ENCODE measurements at places on chromosomes 5 and 9.

- DNase-seq, result no peak
These were observed 220.2 kb upstream of the KLF9 start for GRCh38 chr9:70634696-70635095.

DNA sequence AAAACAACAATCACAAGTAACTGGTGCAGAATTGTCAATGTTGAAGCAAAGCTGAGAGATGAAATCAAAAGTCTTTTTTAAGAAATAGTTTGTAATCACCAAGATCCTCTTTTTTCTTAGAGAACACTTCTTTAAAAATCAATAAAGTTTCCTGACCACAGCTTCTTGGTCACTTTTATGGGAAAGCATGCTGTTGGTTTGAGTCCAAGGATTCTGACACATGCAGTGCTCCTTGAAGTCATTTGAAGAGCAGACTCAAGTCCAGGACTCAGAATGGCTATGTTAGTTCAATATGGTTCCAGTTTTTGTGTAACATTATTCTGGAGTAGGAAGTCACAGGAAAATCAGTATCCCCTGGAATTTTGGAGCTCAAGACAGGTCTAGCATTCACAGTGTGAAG lies 480.6 kb downstream of the NR2F1-AS1 start:
- DNase-seq, result no peak

DNA sequence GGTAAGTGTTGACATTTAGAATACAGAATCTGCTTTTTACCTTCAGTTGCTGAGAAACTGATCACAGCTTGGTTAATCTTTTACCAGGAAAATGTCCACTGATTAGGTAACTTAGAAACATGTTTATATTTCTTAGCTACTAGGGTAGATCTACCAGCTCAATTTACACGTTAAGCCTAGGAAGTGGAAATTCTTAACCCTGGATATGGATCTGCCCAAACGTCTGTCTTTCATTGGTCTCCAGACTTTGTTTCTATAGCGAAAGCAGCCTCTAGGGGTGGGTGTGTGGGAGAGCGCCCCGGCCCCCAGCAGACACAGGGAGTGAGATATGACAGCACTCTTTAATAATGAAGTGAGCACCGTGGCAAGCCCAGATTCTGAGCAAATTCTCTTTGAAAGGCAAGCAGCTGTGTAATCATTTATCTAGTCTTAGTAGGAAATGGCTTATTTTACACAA lies 141.6 kb upstream of the ZNF608 start:
- no peak for DNase-seq

DNA sequence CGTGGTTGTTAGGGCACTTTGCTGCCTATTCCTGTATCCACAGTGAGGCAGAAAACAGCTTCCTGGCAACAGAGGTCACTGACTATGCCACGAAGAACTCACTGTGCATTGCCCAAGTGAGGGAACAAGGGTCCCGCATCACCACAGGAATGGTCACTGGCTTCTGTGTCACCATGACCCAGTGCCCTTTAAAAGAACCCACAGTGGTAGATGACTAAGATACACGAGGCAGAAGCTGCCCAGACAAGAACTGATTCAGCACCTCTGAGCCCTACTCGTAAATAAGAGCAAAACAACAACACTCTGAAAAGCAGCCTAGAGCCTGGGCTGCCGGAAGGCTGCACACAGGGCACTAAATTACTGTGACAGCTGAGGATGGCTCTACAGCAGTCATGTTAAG lies 236.6 kb upstream of the RASEF start:
- DNase-seq, result no peak

DNA sequence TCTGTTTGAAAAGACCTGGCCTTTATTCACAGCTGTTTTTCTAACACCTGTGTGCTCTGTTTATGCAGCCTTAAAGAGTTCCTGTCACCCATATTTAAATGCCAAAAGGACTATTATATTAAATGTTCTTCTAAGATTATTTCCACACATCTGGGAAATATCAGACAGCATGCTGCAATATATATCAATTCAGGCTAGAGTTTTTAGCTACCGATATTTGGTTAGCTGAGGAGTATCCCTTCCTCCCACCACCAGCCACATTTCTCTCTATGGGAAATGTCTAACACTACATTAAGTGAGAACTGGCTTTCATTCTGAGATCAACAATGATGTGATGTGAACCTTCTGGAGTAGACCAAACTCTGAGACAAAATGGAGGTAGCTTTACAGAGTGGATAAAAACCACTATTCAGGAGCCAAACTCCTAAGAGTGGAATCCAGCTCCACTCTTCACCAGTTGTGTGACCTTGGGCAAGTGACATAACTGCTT lies 509.2 kb downstream of the ZNF608 start:
- DNase-seq, result no peak

- DNase-seq, result peak; percentile 56
These were observed 494 bp downstream of the ASTN2 start for GRCh38 chr9:117414220-117414905.

DNA sequence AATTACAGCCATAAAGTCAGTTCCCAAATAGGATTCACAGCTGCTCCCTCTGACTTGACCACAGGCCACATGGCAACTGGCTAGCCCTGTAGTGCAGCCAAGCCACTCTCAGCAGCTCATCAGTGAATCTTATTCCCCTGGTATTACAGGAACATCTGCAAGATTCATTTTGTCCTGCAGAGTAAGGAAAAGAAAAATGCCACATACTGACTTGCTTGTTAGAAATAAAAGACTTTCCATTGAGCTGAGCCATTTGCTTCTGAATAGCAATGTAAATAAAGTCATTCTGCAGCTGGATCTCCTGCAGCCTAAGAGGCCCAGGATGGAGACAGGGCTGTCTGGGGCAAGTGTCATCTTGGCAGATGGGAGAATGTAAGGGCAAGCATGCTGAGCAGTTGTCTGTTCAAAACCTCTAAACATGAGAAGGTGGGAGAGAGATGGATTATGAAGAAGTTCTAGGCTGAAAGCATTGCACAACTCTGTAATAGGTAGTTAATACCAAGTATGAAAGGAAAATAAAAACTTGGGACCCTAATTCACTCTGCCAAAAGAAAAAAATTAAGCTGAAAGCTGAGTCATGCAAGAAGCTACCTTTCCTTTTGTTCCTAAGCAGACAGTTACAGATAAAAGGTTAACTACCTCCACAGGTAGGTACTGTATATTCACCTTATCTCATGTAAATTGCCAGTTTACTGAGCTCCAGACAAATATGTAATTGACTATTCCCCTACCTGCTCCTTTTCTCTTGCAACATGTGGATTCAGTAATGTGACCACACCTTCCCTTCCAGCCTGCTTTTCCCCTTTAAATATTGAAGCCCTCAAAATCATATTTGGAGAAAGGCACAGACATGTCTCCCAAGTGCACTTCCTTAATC lies 244.4 kb upstream of the RAI14 start:
- DNase-seq, result peak; percentile 94

- DNase-seq, result no peak
These were observed 12.3 kb downstream of the TLE4 start for GRCh38 chr9:79583952-79584654.

DNA sequence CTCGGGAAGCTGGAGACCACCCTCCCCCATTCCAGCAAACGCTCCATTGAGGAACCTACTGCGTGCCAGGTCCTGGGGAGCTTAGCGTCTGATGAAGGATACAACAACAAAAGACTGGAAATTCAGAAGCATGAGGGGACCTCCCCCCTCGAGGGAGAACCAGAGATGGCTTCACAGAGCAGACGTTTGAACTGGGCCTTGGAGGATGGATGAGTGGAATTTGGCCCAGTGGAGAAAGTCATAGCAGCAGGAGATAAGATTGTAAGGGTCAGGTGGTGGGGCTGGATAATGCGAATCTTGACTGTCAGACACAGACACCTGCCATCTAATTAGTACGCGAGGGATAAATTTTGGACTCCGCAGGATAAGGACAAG lies 1.2 kb upstream of the SLC25A51 start:
- peak; percentile 63 for DNase-seq

- peak; percentile 47 for DNase-seq
These were observed 274.3 kb downstream of the ISL1 start for GRCh38 chr5:51657340-51658240.

- DNase-seq, result no peak
These were observed 215.5 kb upstream of the ACTBL2 start for GRCh38 chr5:57698086-57698485.

DNA sequence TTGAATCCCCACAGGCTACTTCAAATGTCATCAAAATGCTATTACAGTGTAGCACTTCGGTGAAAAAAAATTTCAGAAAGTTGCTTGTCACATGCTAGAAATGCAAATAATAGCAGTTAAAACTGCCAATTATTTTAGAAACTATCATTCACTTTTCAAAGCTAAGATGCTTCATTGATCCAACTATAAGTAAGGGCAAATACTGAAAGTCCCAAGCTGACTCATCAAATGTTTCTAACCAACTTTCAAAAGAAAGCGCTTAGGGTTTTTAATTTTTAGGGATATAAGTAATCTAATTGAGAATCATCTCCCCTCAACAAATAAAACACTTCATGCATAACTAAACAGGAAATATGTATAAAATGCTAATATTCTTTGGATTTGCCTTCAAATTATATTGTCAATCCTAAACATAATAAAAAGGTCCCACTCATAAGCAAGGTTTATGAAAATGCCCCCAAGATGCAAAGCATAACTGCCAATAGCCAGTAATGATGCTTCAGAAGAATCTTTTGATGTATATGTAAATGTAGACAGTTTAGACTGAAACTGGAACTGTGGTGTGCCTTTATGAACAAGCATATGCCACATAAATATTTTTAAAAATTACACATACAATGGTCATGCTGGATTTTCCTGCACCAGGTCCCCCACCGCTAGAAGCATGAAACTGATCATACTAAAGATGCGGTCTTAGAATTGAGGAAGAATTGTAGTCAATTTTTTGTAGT lies 12.2 kb downstream of the ACTL7A start:
- no peak for DNase-seq

DNA sequence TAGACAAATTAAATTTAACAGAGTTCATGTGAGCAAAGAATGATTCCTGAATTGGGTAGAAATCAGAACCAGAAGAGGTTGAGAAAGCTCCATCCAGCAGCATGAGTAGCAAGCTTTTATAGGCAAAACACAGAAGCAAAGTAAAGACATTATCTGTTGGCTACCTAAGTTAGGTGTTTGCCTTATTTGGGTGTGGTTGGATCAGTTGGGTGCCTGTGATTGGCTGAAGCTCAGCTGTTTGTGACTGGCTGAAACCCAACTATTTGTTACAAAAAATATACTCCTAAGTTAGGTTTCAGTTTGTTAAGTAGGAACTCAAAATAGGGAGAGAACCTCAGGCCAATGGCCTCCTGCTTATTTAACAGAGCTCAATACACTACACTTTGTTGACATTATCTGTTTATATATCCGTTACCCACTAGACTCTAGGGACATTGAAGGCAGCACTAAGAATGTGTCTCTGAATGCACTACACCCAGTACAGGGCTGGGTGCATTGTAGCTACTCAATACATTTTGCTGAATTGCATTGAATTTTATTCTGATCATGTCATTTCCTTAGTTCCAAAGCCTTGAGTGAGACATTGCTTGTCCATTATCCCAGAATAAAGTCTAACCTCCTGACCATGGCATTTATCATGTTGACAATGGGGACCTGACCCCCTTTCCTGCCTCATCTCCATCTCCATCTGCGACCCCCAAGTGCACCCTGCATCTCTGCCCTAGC lies 98.7 kb downstream of the CCDC192 start:
- no peak for DNase-seq

DNA sequence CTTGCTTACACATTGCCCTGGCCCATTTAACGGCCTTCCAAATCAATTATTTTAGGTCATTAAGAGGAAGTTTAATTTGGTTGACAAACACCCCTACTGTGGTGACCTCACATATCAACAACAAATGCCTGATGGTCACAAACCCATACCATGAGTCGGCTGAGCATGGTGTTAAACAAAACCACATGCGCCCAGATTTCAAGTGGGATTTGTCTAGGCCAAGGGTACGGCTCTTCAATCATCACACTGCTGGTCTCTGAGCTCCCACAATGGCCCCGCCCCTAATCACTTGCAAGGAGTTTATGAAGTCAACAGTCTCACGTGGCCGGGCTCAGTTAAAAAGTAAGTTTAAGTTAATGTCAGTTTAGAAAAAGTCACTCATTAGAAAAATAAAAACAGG lies 243.8 kb downstream of the CRB2 start:
- DNase-seq, result peak; percentile 31

GRCh38 chr5:158801268-158801667 lies 298.4 kb downstream of the EBF1 start:
- DNase-seq, result peak; percentile 45

GRCh38 chr9:111274737-111275136 lies 55.3 kb downstream of the OR2K2 start:
- DNase-seq, result no peak

DNA sequence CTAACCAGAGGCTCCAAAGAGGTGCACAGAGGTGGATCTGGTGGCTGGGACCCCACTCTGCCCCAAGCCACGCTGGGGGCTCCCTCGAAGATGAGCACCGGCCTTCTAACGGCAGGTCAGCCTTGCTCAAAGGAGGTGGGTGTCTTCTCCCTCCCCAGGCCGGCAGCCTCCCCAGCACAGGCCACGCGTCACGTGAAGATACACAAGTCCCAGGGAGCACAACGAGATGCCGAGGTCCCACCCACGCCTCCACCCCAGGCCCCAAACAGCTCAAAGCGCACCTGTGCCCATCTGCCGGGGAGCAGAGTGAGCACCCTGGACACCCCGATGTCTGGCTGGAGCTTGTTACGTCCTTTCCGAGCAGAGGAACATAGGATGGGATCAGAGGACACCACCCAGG lies 12.1 kb downstream of the PNPLA7 start:
- no peak for DNase-seq

DNA sequence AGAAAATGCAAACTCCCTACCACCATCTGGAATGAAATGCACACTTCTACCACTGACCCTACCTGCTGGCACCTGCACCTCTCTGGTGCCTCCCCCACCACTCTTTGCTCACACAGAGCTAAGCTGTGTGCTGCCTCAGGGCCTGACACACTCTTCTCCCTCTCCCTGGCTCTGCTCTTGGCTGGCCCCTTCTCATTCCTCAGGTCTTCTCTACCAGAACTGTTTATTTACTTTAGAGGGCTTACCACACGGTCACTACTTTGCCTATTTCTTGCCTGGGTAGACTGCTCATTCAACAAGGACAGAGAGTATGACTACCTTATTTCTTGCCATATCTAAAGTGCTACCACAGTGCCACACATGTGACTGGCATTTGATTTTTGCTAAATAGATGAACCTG lies 3.3 kb downstream of the REEP5 start:
- no peak for DNase-seq

- no peak for DNase-seq
These were observed 170.4 kb downstream of the EFNA5 start for GRCh38 chr5:107500347-107500746.
